ENCODE measurements at places on chromosomes 3 and 15. TPM values are rescaled to one million over a fixed set of nuclear protein-coding genes. Genes with fewer than 3 reads are reported as not detected.

SRGAP3 gene
- 2.3 TPM for total RNA-seq

AHSG gene
- not detected for total RNA-seq

IGSF11 gene
- 0.39 TPM for total RNA-seq

MEX3B gene
- total RNA-seq, result 7.1 TPM

PRR23C gene
- total RNA-seq, result not detected

PLAAT1 gene
- total RNA-seq, result not detected

ATP8B4 gene
- 0.36 TPM for total RNA-seq

GP9 gene
- total RNA-seq, result not detected

ITGA11 gene
- total RNA-seq, result 90.7 TPM

SUSD5 gene
- total RNA-seq, result 4.6 TPM

GRCh38 chr15:80852676-80853075 lies 73.5 kb downstream of the CEMIP start:
- no peak for DNase-seq

DNA sequence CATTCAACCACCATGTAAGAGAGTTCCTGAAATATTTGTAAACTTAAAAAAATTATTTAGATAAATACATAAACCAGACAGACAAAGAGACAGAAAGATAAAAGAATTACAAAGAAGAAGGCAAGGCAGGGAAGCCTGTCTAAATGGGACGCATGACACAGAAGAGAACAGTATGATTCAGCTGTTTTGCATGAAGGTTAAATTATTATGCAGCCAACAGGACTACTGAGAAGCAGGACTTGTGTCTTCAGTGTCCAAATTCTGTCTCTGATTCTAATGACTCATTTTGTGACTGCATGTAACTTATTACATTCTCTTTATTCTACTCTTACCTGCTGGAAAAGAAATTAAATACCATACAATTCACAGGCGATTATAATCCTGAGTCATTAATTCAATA lies 340.4 kb upstream of the KCNMB2 start:
- DNase-seq, result no peak

DNA sequence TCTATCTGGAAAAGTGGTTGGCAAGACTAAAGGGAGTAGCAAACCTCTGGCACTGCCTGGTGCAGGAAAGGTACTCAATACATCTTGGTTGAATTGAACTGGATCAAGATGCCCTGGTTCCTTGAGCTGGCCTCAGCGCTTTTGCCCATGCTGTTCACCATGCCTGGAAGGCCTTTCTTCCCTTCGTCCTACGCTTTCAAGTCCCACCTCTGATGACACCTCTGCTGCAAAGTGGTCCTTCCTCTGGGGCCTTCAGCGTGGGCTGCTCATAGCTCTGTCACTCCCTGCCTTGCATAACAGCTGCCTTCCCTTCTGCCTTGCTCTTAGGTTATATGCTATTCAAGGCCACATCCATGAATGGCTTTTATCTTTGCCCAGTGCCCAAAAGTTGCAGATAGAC lies 23.0 kb downstream of the ITGA11 start:
- no peak for DNase-seq

DNA sequence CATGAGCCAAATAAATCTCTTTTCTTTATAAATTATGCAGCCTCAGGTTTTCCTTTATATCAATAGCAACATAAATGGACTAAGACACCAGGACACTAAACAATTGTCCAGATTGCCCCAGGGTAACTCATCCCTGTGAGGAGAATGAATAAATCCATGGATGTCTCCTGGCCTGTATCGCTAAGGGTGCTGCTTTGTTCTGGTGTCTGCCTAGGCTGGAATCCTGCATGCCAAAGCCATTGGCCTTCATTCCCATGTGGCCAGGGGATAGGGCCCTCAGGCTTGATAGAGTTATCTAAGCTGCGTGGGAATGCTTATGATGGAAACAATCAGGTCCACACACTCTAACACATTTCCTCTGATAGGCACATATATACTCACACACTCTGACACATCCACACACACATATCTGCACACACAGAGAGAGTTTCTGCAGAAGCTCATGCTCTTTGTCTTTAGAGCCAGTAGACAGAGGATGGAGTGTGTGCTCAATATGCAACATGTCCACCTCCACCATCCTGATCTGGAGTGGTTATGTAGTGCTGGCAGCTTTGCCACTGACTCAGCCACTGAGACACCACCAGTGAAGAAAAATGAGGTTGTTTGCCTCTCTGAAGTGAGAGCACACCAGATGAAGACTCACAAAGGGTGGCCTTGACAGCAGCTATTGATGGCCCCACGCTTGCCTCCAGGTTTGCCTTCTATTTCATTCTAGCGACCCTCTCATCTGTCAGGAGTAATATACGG lies 24.0 kb upstream of the DGKG start:
- DNase-seq, result no peak

DNA sequence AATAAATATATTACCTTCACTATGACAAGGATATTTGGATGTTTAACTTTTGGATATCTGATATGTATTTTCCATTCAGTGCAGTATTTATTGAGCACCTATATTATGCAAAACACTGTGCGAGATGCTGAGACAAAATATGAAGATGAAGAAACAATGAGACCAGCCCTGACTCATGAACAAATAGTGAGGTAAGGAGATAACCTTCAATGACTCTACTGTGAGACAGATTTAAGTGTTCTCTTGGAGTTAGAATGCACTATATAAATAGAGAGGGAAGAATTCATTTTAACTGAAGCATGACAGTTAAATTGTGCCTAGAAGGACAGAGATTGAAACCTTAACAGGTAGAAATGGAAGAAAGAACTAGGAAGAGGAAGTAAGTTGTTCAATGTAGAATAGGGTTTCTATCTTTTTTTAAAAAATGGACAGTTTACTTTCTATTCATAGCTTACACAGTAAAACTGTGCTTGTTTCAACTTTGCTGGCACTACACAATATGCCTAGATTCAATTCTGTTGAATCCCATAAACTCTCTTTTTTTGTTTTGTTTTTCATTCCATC lies 124.2 kb downstream of the ZBTB20 start:
- DNase-seq, result no peak

DNA sequence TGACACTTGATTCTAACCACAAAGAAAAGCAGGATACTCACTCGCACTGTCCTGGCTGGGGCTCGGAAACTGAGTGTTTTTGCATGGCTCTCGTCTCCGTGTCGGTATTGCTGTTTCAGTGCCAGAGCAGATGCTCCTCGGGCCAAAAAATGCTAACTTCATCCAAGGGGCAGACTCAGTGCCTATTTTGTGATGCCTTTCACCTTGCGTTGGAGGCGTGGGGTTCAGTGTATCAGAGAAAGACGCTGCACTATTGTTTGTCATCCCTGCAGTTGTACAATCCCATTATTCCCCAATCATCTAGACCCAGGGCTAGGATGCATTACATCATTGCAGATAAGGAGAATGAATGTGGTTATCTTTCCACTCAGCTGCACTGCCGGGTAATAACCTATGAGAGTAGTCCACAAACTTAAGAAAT lies 1.4 kb downstream of the CACNA2D3 start:
- DNase-seq, result peak; percentile 44

DNA sequence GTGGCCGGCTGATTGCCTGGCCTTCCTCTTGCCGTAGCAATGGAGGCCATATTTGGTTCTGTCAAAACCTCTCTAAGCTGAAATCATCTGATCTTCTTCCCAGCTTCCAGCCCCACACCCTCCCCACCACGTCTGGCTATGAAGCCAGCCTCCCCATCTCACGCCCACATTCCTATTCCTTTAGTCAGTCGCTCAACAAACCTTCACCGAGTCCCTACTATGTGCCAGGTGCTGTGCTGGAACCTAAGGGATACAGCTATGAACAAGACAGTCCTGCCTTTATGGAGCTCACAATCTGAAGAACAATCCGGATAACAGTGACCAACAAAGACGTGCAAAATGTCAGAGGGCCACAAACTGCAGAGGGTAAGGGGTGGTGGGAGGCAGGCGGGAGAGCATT lies 31.9 kb upstream of the SMAD6 start:
- no peak for DNase-seq

DNA sequence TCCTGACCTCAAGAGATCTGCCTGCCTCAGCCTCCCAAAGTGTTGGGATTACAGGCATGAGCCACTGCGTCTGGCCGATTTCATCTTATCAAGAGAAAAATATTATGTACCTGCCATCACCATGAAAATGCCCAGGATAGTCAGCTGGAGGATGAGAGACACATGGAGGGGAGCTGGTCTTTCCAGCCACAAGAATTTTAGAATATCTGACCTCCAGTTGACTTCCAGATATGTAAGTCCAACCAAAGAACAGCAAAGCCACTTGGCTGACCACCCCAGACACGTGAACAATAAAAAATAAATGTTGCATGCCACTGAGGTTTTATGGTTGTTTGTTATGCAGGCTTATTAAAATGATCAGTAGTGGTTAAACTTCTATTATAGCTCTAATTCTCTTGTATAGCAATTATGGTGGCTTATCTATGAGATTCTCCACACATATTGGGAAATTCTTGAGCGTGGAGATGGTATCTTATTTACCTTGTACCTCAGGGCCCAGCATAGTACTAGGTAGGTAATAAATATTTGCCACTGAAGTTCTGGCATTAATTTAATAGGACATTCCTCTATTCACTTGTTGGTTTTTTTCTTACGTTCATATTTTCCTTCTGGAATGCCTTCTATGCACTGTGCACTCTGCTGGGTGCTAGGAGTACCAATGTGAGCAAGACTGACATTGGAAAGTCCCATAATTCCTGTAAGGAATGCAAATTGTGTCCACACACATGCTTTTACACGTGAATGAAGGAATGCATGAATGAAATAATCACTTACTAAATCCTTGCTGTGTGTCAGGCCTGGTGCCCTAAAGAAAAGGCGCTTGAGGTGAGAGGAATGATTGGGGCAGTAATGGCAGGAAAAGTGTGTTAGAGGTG lies 77.6 kb downstream of the EDEM1 start:
- no peak for DNase-seq

DNA sequence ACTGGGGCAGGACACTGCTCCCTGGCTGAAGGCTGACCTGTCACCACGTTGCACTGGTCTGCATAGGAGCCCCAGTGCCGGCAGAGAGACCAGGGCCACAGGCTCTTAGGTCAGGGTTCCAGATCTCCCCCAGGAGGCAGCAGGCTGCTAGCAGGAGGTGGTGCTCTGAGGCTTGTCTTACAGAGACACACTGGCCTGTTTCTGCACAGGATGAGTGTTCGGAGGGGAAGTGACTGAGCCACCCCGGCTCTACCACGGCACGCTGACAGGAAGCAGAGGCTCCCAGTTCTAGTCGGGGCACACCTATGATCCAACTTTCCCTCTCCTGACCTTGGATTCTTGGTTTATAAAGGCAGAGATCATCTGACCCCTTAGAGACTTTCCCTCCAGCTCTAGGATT lies 8.6 kb downstream of the FBXL22 start:
- no peak for DNase-seq

- peak; percentile 59 for DNase-seq
Observed at GRCh38 chr3:141050576-141051442, at the start of gene SPSB4. SPSB4 (plus strand) TSS chr3:141051347; CDS start chr3:141066105, 14,758 bp downstream.

DNA sequence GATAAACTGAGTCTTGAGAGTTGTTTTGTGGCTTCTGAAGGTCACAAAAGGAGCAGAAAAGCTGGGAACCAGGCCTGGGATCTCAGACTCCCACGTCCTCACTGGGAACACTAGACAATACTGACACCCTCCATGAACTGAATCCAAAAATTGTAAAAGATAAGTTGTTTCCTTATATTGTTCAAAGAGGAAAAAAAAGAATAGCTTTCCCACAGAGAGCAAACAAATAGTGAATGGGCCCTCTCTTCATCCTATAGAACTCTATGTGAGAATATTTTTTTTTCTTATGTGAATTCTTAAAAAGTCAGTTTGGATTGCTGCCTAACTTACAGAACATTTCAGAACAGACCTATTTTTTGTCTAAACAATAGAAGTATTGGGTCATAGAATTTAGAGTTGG lies 203.5 kb downstream of the MECOM start:
- DNase-seq, result no peak

- DNase-seq, result peak; percentile 90
Observed at GRCh38 chr3:49469037-49469935, 781 bp upstream of the DAG1 start.
